ENCODE measurements at places on chromosomes 4 and X. TPM values are rescaled to one million over a fixed set of nuclear protein-coding genes. Genes with fewer than 3 reads are reported as not detected.

SPOCK3 gene
- 1.3 TPM for total RNA-seq

- peaks cover 10% of the 10 kb centered on the region for H3K36me3 ChIP-seq
- H3K4me1 ChIP-seq, result peaks cover 18% of the 10 kb centered on the region
- no peak for DNase-seq
- H3K4me3 ChIP-seq, result no peak overlapping the region
- no peaks in the 10 kb centered on the region for H3K27me3 ChIP-seq
- H3K27ac ChIP-seq, result peak overlapping the region; percentile 82
These were observed 112.3 kb downstream of the KLHL8 start for GRCh38 chr4:87108142-87108546.

GRCh38 chr4:10740891-10741620 is 56.5 kb upstream of the CLNK start:
- no peak overlapping the region for H3K27ac ChIP-seq
- no peak for DNase-seq
- H3K36me3 ChIP-seq, result no peaks in the 10 kb centered on the region
- no peak overlapping the region for H3K4me3 ChIP-seq
- H3K4me1 ChIP-seq, result no peaks in the 10 kb centered on the region

DNA sequence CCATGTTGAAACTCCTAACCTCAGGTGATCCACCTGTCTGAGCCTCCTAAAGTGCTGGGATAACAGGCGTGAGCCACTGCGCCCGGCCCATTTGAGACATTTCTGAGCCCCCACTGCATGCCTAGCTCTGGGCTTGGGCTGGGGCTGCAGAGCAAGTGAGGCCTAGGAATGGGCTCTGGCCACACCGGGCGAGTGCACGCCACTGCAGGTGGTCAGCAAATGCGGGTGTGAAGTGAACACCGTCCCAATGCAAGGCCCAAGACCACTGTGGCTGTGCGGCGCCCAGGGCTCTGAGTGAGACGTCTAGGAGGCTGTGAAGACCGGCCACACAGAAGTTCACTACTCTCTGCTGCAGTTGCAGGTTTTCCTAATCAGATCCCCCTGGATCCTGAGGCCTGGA is 9.5 kb downstream of the SH3TC1 start:
- H3K27me3 ChIP-seq, result peaks cover 2% of the 10 kb centered on the region
- no peaks in the 10 kb centered on the region for H3K36me3 ChIP-seq
- H3K4me3 ChIP-seq, result no peak overlapping the region
- H3K27ac ChIP-seq, result no peak overlapping the region
- DNase-seq, result no peak

IL2 gene
- total RNA-seq, result not detected

- H3K36me3 ChIP-seq, result peaks cover 8% of the 10 kb centered on the region
- no peaks in the 10 kb centered on the region for H3K27me3 ChIP-seq
- H3K4me3 ChIP-seq, result no peak overlapping the region
- DNase-seq, result no peak
- no peak overlapping the region for H3K27ac ChIP-seq
- H3K4me1 ChIP-seq, result no peaks in the 10 kb centered on the region
These were observed 42.5 kb upstream of the MXD4 start for GRCh38 chr4:2304321-2304876.

NAAA gene
- 3.2 TPM for total RNA-seq

GRCh38 chr4:182583703-182584415 is 333.3 kb downstream of the DCTD start:
- H3K27me3 ChIP-seq, result no peaks in the 10 kb centered on the region
- H3K36me3 ChIP-seq, result peaks cover 2% of the 10 kb centered on the region
- H3K4me3 ChIP-seq, result no peak overlapping the region
- DNase-seq, result no peak
- no peak overlapping the region for H3K27ac ChIP-seq
- no peaks in the 10 kb centered on the region for H3K4me1 ChIP-seq

- H3K27ac ChIP-seq, result no peak overlapping the region
- peak overlapping the region; percentile 69 for H3K4me3 ChIP-seq
- no peaks in the 10 kb centered on the region for H3K36me3 ChIP-seq
- peaks cover 16% of the 10 kb centered on the region for H3K4me1 ChIP-seq
- peaks cover 77% of the 10 kb centered on the region for H3K27me3 ChIP-seq
These were observed 1.2 kb downstream of the TLL1 start for GRCh38 chr4:165874072-165874790.

GJB1 gene
- total RNA-seq, result 22.2 TPM

DNA sequence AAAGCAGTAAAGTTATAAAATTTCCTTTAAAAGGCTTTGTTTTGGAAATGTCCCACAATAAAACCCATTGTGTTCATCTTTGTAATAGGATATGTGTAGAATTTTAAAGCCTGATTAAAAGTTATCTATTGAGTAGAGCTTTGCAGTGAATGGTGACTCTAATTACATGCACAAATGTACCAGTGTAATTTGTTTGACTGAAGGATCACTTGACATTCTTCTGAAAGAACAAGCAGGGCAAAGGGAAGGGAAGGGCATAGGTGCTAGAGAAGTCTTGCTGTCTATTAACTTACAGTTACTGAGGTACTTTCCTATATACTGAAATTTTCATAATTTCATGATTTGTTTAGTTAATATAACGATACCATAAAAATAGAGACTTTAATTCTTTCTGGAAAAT is 70.8 kb downstream of the STIM2 start:
- no peak for DNase-seq
- H3K4me3 ChIP-seq, result no peak overlapping the region
- no peaks in the 10 kb centered on the region for H3K4me1 ChIP-seq
- peaks cover 6% of the 10 kb centered on the region for H3K36me3 ChIP-seq
- H3K27me3 ChIP-seq, result no peaks in the 10 kb centered on the region
- H3K27ac ChIP-seq, result no peak overlapping the region

DNA sequence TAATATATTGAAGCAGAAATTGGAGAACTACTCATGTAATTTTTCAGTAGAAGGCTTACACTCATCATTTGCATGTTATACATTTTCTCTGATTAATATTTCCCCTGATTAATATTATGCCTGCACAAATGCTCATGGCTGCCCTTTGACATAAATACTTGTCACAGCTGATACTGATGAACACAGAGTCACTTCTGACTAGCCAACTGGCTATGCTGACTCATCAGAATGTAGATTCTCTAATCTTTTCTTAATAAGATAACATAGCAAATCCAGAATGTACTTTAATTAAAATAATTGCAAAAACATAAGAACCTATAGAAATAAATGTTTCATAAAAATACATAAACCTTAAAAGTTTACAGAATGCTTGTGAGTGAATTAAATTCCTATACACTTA is 52.4 kb upstream of the C4orf54 start:
- H3K27ac ChIP-seq, result no peak overlapping the region
- H3K4me3 ChIP-seq, result no peak overlapping the region
- no peak for DNase-seq

- H3K36me3 ChIP-seq, result peaks cover 8% of the 10 kb centered on the region
- H3K27me3 ChIP-seq, result no peaks in the 10 kb centered on the region
- peaks cover 4% of the 10 kb centered on the region for H3K4me1 ChIP-seq
- DNase-seq, result peak; percentile 15
These were observed 4.5 kb downstream of the NBDY start for GRCh38 chrX:56733459-56734046.

CT55 gene
- total RNA-seq, result 0.40 TPM

DNA sequence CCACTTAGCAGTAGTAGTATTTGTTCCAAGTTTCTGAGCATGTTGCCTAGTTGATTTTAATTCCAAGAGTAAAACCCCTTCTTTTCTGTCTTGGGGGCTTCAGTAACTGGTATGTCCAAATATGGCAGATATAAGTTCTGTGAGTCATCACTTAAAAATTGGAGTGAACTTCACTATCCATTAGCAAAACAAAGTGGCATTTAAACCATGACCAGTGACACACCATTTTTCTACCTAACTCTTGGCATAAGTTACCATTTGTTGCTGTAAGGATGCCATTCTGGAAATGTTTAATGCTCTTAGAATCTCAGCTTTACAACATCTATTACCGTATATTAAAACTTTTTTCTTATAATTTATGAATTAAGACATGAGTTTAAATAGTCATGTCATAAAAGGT is 102.0 kb downstream of the CBR4 start:
- peaks cover 17% of the 10 kb centered on the region for H3K36me3 ChIP-seq
- H3K4me1 ChIP-seq, result no peaks in the 10 kb centered on the region
- DNase-seq, result no peak
- H3K27ac ChIP-seq, result no peak overlapping the region
- H3K27me3 ChIP-seq, result no peaks in the 10 kb centered on the region

DNA sequence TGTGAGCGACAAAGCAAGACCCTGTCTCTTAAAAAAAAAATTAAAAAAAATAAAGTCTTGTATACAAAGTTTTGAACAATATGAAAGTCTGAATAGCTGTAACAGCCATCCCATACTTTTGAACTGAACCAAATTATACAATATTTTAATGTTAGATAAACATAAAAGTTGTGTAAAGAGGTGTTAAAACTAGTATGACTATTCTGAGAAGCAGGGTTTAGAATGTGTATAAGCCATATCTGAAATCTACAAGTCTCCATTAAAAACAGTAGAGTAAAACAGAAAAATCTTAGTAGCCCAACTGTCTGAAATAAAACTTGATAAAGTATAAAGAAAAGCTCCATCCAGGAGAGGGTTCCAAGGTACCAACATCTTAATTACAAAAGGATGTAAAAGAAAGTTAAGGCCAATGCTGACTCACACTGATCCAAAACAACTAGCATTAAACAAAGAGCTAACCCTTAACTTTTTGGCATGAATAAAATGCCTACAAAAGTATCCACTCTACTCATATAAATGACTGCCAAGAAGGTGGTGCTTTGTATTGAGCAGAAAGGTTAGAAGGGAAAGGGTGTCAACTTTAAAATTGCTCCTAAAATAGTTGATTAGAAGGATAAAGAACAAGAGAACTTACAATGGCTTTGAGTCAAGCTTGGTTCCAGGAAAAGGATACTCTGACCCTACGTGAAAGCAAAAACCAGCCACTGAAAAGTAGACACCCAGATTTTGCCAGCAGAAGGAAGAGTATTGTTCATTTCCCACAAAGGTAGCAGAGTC is 18.5 kb downstream of the CNOT6L start:
- no peak overlapping the region for H3K27ac ChIP-seq
- H3K4me1 ChIP-seq, result peaks cover 12% of the 10 kb centered on the region
- DNase-seq, result no peak
- H3K4me3 ChIP-seq, result no peak overlapping the region

GRCh38 chr4:182231496-182231895 is 11.7 kb upstream of the TENM3 start:
- H3K27me3 ChIP-seq, result peaks cover 4% of the 10 kb centered on the region
- H3K4me1 ChIP-seq, result no peaks in the 10 kb centered on the region
- no peaks in the 10 kb centered on the region for H3K36me3 ChIP-seq

DNA sequence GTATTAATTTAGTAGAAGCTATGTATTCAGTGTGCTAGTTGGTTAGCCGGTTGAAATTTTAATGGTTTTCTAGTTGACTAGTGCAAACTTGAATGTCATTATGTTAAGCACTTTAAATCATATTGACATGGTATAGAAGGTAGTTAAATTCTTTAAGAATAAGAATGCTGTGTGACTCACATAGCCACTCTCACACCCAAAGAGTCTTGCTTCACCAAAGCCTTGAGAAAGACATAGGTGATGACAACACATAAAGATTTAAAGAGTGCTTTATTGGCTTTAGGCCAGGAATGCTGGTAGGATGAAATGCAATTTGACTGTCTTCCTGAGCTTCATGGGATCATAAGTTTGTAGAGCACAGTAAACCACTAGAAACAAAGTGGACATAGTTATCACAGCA is 85.3 kb downstream of the DCAF8L2 start:
- no peak overlapping the region for H3K4me3 ChIP-seq
- H3K27me3 ChIP-seq, result no peaks in the 10 kb centered on the region
- DNase-seq, result no peak
- H3K4me1 ChIP-seq, result peaks cover 2% of the 10 kb centered on the region
- H3K36me3 ChIP-seq, result no peaks in the 10 kb centered on the region

DNA sequence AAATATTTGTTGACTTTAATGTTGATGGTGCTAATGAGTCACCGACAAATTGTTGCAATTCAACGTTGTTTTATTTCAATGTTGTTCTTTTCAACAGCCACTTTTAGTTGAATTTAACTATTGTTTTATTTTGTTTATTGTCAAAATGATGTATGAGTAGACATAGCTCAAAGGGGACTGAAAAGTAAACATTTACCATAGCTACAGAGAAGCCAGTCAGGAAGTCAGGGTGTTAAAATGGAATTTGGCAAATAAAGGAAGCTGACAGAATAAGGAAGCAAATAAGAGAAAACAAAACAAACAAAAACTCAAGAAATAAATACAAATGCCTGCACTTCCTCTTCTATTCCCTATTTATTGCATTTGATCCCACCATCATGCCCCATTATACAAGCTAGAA is 648.4 kb upstream of the HTR2C start:
- peaks cover 14% of the 10 kb centered on the region for H3K4me1 ChIP-seq
- peak overlapping the region; percentile 78 for H3K27ac ChIP-seq
- H3K36me3 ChIP-seq, result no peaks in the 10 kb centered on the region
- no peak for DNase-seq
- no peaks in the 10 kb centered on the region for H3K27me3 ChIP-seq

DNA sequence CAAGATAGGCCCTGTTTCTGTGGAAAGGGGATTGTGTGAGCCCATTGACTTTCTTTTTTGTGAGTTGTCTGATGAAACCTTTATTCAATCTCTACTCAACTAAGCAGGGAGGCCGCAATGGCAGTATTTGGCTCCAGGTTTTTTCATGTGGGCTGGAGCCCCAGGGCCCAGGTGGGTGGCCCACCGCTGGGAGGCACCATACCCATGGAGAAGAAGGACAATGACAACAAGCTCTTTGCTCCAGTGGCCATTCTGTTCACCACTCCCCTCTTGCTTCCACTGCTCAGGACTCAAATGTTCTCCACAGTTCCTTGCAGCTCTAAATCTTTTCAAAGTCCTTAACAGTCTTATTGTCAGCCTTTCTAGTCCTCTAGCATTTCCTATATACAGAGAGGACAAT is 54.1 kb downstream of the HOPX start:
- DNase-seq, result no peak
- H3K27me3 ChIP-seq, result no peaks in the 10 kb centered on the region
- peaks cover 1% of the 10 kb centered on the region for H3K36me3 ChIP-seq

DNA sequence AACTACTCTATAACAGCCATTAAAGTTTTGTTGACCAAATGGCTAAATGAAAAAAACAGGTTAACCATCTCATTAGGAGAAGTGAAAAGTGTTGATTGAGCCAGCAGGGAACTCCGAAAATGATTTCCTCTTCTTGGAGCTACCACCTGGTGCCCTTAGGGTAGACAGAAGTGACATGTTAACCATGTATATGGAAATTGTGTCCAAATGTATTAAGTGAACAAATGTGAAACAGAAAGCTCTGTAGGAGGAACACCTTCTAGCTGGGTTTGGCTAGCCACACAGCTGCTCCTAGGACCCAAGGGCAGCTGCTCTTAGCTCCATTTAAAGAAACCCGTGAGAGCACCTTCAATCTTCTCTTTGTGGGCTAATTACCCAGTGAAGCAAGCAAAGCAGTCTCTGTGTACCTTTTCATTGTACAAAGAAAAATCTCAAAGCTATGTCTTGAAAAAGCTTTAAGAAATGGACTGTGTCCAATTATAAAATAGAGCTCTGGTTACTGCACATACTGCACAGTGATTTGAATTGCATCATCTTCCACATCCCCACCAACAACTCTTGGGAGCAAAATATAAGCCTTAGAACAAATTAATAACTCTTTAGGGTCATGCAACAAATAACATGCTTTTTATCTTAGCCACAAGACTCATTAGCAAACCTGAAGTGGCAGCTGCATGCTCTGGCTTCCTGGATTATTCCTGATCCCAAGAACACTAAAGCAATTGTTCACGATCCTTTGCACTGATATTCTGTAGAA is 59.2 kb upstream of the PARM1 start:
- H3K27ac ChIP-seq, result no peak overlapping the region
- DNase-seq, result no peak
- no peak overlapping the region for H3K4me3 ChIP-seq
- H3K27me3 ChIP-seq, result no peaks in the 10 kb centered on the region

GRCh38 chr4:52848254-52848653 is 13.9 kb upstream of the RASL11B start:
- H3K27me3 ChIP-seq, result peaks cover 14% of the 10 kb centered on the region
- H3K4me3 ChIP-seq, result no peak overlapping the region
- no peaks in the 10 kb centered on the region for H3K36me3 ChIP-seq
- DNase-seq, result no peak
